ENCODE measurements at places on chromosomes 2 and 18.

DNA sequence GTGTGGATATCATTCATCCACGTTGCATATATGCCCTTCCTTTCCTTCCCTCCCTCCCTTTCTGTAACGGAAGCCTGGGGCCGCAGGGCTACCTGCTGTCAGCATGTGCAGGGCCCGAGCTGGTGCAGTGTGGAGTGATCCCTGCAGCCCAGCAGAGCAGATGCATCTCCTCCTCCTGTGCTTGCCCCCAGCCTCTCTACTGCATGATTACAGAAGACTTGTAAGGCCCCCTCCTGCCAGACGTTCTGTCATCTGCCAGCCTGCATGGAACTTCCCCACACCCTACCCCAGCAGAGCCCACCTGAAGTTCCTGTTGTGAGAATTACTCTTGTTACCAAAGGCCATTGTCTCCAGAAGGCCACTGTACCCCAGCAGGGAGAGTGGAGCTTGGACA is 67.5 kb upstream of the FOSL2 start:
- no peak for DNase-seq

GRCh38 chr2:229150317-229150716 is 120.8 kb downstream of the PID1 start:
- DNase-seq, result no peak

GRCh38 chr2:43610361-43610760 is 14.5 kb upstream of the THADA start:
- no peak for DNase-seq

- DNase-seq, result no peak
Observed at GRCh38 chr2:36452260-36452659, 96.7 kb downstream of the CRIM1 start.

DNA sequence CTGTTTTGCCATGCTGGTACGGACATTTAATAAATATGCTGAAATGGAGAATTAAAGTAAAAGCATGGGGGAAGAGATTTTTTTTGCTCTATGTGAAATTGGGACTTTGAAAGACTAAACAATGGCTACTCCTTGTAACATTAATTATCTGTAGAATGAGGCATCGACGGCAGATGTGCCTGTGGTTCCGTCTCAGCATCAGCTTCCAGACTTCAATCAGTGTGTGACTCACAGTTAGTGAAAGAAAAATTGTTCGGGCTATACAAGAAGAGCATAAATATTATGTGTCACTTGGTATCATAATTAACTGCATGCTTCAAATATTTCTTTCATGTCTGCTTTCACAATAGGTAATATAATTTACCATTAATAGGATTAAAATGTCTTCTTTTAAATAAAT is 117.0 kb upstream of the SMIM21 start:
- peak; percentile 17 for DNase-seq

- DNase-seq, result no peak
Observed at GRCh38 chr18:24031916-24032315, 17.4 kb downstream of the TTC39C start.

DNA sequence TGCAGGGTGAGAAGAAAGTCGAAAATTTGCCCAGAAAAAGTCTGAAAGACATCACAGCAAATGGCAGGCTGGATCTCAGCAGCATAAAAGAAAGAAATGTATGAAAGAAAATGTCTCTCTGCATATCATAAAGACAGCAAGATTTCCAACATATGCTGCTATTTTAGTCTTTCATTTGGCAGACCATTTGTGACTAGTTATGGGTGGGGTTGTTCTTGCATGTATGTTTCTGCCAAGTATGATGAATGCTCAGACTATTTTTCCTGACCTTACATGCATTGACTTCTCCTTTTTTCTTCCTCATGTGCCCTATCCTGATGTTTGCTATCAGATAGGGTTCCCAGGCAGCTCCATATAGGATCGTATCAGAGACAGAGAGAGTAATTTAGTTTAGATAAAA is 58.5 kb upstream of the PARD3B start:
- no peak for DNase-seq

GRCh38 chr2:217916504-217917254 is 86.1 kb downstream of the TNS1 start:
- no peak for DNase-seq

- DNase-seq, result no peak
Observed at GRCh38 chr2:143550500-143550899, 421.3 kb downstream of the ARHGAP15 start.

DNA sequence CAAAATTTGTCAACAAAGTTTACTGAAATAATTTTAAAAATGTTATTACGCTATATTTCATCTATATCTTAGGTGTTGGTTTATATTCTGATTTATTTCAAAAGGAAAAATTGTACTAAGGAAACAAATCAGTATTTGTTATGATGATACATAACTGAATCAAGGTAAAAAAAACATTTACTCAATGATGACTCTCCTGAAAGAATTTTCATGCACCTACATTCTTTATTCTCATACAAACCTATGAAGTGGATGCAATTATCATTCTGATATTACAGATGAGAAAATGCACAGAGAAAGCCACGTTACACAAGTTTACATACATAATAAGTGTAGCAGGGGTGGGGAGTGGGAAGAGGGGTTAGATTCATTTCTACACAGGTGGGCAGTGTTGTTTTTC is 422.4 kb downstream of the DSEL start:
- no peak for DNase-seq

DNA sequence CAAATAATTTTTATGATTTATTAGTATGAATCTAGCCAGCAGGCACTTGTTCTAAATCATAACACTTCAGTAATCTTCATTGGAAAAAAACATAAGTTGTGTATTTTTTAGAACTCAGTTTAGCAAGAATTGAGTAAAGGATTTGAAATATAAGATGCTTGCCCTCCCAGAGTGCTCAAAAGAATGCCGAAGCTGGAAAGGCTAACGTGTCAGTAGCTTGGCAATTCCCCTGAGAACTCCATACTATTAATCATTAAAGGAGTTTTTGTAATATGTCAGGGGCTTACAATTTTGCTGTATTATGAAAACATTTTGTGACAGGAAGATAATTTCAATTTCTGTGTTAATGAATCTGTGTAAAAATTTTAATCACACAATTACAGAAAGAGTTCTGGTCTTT is 122.7 kb downstream of the GULP1 start:
- no peak for DNase-seq

DNA sequence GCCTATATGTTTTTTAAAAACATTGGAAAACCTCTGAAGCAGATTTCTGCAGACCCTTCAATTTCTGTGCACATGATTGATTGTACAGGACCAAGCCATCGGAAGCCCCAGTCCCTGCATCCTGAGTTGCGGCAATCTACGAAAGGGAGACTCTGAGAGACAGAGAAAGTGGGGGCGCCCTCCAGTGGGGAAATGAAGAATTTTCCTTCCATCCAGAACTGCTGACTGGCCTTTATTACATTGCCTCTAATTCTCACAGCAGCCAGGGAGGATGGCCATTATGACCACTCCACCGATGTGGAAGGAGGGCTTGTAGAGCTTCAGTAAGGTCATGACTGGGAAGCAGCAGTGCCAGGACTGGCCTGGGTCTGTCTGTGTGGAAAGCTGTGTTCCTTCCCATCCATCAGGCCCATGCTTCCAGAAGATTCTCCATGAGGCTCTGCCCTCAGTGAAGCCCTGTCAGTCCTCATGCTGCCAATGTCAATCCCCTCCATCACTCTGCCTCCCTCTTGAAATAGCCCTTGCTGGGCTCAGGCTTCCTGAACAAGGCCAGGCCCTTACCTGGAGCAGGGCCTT is 20.0 kb upstream of the RESP18 start:
- no peak for DNase-seq

GRCh38 chr2:124798551-124798950 is 773.5 kb downstream of the CNTNAP5 start:
- DNase-seq, result no peak
